B cell (primary cell): ENCODE measurements at places on chromosomes 12 and 14.

DNA sequence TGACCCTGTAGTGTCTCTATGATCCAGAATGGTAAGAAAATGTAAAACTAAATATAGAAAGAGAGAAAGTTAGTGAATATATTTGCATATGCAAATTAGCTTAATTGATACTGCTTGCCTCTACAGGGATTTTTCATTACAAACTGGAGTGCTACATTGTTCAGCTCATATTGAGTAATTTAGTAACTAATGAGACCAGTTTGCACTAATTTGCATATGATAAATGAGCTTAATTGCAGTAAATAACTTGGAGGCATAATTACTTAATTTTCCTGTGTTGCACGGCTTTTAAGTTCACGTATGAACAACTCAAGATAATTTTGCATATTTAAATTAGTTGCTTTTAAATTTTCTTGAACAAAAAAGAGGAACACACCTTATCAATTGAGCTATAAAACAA, 436.5 kb downstream of the NPAS3 start:
- no peak for DNase-seq

DNA sequence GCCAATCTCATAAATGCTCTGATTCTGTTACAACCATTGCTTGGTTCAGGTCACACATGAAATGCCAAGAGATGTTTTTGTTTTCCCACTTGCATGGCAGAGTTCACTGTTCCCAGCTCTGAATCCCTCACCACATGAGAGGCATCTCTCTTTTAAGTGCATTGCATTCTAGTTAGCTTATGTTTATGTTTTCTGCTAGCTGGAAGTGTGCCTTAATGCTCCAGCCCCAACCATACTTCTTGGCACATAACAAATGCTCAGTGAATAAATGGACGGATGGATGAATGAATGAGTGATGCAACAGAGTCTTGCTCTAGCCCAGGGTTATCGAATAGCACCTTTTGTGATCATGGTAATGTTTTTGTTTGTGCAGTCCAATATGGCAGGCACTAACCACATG, 197.3 kb downstream of the PPM1H start:
- no peak for DNase-seq

DNA sequence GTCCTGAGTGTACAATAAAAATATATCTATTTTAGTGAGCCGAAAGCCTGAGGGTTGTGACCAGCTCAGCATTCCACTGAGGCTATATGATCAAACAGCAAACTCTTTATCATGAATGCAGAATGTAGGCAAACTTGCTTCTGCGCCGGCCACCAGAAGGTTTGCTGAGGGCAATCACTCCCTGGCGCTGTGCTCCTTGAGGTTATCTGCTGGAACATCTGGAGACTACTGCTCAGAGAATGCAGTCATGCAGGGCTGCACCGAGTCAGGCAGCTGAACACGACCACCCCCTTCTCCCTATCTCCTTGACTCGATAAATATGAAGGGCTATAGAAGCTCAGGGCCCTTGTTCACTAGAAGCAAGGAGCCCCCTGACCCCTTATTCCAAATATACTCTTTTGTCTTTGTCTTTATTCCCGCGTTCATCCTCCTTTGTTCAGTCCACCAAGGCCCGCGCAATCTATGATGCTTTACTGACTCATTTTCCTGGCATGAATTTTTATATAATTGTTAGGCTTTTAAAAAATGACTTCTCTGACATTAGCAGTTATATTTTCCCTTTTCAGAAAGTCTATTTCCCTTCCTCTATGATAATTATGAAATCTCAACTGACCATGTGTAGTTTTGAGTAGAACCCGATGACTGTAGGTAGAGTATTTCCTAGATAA, 1089.3 kb downstream of the SLC16A7 start:
- no peak for DNase-seq

- DNase-seq: peak; percentile 21
These were observed 36.8 kb downstream of the SH2B3 start for GRCh38 chr12:111442301-111443045.

GRCh38 chr12:11630046-11630706, 19.3 kb upstream of the ETV6 start:
- DNase-seq: no peak

- no peak for DNase-seq
These were observed 226.3 kb downstream of the ERC1 start for GRCh38 chr12:1217191-1217949.

GRCh38 chr14:67759916-67760315, 56.5 kb downstream of the ZFYVE26 start:
- no peak for DNase-seq

DNA sequence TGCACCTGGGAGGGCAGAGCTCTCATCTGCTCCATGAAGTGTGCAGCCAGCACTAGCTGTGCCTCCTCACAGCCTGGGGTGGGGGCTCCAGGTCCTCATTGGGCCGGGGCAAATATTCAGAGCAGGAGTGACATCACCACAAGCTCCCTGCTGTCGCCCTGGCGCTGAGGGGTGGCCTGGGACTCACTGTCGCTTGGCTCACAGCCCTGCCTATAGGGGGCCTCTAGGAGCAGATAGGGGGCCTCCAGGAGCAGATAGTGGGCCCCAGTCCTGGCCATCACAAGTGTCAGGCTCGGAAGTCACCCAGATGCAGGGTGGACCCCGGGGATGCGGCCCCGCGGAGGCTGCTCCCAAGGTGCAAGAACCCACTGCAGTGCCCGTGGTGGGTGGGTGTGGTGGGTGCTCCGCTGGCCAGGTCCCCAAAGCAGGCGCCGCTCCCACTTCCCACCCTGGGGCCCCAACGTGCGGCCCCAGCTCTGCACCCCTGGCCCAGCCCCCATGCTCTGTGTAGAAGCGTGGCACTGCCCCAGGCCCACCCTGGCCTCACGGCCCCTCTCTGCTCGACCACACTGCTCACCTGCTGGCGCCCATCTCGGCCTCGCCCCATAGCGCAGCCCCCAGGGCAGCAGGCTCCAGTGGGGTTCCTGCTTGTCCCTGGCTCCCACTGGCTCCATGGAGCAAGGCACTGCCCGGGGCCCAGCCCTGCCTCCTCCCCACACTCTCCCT, 18.0 kb downstream of the SYNJ2BP start:
- no peak for DNase-seq

GRCh38 chr12:90030726-90031125, 322.1 kb upstream of the ATP2B1 start:
- DNase-seq: no peak
